T47D (cell line): ENCODE measurements at places on chromosomes 2 and 18.
A peak's percentile ranks its signal among the peaks of the same experiment; 100 is the strongest.

DNA sequence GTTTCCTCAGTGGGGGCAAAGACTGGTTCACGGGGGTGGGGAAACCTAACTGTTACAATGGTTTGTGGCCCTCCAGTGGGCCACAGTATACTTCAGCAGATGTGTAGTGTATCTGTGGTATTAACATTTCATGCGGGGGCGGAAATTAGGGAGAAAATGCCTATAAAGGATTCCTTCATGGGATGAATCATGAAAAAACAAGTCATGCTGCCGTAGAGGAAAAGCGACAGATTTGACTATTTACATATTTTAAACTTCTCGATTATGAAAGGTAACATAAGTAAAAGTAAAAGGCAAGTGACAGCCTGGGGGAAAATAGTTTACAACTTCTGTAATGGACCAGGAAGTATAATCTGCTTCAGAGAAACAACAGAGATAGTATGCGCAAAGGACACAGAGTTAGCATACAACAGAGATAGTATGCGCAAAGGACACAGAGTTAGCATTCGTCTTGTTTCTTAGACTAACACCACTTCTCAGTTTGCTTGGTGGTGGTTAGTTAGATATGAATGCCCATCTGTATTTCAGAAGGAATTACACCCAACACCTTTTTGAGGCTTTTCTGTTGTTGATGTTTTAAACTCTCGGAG lies 41.1 kb downstream of the MRPS9 start:
- DNase-seq, result no peak

DNA sequence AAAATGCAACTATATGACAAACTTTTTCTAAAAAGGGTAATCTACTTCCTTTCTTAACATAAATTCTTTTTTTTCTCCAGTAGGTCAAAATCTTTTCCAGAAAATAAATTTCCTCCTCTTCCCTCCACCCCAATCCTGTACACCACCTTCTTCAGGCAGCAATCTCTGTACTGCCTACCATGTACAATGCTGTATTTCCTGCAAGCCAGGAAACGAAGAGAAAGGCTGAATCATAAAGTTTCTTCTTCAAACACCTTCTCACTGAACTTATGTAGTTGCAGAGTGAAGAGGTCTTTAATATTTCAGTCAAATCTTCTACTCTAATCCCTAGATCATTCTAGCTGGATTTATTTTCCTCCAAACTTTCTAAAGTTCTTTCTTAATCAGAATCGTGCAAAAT lies 18.2 kb upstream of the C2orf66 start:
- no peak for DNase-seq

DNA sequence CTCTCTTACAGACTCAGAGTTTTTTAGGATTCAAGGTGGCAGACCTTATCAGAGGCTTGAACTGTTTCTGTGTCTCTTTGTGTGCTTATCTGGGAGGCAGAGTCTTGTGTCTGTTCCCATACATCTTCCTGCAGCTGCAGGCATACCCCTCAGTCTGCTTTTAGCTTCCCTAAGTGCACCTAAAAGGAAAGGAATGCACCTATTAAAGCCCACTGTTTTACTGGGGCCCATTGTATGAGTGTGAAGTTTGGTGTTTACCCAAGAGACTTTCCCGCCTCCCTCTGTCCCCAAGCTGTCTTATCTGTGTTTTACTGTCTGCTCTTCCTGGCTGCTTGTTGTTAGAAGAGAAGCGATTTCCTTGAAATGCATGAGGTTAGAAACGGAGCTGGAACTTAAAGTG lies 1757.3 kb upstream of the PIK3C3 start:
- no peak for DNase-seq

DNA sequence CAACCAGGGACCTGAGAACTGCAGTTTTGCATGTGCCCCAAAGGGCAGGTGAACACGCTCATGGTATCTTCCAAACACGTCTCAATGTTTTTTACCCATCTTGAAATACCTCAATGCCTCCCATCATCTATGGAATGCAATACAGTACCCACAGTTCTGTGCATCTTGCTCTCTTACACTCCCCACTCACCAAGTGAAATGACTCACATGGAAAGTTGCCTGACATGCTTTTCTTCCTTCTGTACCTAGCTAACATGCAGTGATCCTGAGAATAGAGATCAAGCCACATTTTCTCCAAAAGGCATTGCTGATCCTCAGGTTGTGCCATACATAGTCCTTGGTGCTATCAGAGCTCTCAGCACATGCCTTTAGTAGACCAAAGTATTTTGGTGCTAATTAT lies 373.9 kb downstream of the GPD2 start:
- DNase-seq, result no peak

DNA sequence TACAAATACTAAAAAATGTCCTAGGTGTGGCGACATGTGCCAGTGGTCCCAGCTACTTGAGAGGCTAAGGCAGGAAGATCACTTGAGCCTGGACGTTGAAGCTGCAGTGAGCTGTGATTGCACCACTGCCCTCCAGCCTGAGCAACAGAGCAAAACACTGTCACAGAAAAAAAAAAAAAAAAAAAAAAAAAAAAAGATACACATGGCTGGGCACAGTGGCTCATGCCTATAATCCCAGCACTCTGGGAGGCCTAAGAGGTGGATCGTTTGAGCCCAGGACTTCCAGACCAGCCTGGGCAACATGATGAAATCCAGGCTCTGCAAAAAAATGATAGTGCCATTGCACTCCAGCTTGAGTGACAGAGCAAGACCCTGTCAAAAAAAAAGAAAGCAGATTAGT lies 13.7 kb downstream of the KANSL1L start:
- DNase-seq, result no peak

GRCh38 chr2:151906633-151906998 lies 78.4 kb upstream of the ARL5A start:
- no peak for DNase-seq

DNA sequence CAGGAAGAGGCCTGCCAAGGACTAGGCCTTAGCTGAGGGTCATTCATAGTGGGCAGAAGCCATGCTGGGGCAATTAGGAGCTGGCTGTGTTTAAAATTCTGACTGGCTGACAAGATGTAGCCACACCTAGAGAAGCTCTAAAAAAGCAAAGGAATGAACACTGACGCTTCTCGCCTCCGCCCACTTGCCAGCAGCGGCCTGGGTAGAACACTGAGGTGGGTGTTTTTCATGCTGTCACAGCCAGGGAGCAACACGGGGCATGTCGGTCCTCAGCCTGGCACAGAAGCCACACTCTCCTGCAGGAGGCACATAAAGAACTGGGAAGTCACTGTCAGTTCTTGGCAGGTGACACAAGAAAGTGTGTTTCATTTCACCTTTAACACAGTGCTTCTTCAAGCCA lies 10.4 kb downstream of the CHST10 start:
- no peak for DNase-seq

- no peak for DNase-seq
These were observed 28.6 kb downstream of the PPP1R1C start for GRCh38 chr2:182014284-182014683.

DNA sequence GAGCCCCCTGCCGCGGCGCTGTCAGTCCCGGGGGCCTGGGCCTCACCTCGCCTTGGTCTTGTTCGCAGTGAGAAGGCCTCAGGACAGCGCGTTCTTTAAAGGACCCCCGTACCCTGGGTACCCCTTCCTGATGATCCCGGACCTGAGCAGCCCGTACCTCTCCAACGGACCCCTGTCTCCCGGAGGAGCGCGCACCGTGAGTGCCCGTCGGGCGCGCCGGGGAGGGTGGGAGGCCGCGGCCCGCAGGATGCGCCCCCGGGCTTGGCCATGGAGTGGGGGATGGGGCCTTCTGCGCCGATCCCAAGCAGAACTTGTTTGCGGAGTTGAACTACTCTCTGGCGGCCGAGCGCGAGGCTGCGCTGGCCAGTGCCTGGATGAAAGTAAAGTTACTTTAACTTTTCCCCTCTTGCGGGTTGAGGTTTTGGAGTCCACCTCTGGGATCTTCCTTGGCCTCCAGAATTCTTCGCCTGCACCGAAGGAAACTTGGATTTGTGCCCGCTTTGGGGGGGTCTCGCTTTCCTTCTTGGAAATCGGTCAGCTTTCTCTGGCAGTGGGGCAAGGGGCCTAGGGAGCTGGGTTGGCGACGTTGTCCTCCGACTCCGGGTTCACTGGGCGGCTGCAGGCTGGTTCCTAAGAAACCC lies 1.2 kb downstream of the TCF7L1 start:
- peak; percentile 43 for DNase-seq

DNA sequence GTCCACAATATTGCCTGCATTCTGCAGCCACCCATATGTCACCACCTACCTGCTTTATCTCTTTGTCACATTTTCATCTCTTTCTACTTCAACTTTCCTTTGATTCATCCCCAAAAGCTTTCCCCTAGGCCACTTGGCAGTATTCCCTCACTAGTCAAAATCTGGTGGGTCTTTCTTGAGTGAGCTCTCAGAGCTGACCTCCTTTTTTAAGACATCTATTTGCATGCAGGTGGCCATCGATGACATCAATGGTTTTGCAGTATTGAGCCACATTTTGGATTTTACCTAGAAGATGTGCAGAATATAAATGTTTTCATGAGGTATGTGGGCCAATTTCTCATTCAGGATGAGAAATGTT lies 133.4 kb upstream of the REG3A start:
- DNase-seq, result no peak

DNA sequence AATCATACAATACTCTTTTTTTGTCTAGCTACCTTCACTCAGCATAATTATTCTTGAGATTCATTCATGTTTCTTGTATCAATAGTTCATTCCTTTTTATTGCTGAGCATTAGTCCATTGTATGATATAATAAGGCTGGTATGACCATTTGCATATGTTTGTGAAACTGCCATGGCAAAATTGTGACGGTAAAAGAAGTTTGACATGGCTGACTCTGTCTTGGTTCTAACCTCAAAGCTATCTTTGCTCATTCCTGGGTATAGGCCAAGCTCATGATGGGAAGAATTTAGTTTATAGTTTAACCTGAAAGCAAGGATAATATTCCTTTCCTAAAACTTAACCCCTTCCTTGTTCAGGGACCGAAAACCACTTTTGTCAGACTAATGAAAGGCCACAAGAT lies 46.4 kb downstream of the COMMD1 start:
- no peak for DNase-seq

DNA sequence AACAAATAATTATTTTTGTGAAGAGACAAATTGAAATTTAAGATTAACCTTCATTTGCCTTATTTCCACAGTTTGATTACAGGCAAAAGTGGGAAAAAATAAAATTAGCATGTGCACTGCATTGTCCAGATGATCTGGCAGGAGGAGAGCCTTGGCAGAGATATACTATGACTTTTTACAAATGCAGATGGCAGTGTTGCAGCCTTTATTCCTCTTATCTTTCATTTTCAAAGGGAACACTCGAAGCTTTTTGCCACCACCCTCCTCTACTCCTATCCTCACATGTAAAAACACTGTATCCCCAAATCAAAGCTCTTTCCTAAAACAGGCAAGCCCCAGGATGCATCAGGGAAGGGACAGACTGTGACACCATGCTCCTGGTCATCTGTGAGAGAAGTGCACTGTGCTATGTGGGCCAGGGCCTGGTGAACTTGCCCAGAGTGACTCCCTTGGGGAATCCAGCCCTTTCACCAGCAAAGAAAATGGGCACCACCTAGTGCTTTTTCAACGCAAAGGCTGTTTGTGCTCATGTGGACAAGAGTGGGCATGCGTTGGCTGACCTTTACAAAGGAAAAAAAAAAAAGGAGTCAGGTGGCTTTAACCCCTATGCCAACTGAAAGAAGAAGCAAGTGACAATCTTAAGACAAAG lies 74.7 kb upstream of the ETAA1 start:
- DNase-seq, result peak; percentile 8

- DNase-seq, result no peak
These were observed 2.9 kb downstream of the RND3 start for GRCh38 chr2:150484461-150485021.

- DNase-seq, result no peak
These were observed 138.6 kb upstream of the ZC3H15 start for GRCh38 chr2:186347472-186347871.

DNA sequence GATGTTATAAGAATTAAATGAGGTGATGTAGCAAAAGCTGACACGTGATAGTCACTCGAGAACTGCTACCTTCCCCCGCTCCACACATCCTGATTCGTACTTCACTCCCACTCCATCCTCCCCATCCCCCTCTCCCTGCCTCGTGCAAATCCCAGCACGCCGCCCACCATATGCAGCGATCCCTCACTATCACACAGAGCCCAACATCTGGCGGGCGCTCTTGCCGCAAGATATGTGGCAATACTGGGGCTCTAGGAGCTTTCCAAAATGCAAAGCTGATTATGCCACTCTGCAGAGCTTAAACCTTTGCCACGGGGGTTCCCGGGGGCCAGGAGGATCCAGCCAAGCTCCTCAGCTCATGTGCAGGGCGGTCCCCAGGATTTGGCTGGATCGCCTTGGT lies 37.4 kb downstream of the DNMT3A start:
- no peak for DNase-seq

- no peak for DNase-seq
These were observed 1.9 kb downstream of the SP5 start for GRCh38 chr2:170716851-170717598.

GRCh38 chr2:196168181-196168580 lies 3.2 kb downstream of the STK17B start:
- DNase-seq, result no peak

DNA sequence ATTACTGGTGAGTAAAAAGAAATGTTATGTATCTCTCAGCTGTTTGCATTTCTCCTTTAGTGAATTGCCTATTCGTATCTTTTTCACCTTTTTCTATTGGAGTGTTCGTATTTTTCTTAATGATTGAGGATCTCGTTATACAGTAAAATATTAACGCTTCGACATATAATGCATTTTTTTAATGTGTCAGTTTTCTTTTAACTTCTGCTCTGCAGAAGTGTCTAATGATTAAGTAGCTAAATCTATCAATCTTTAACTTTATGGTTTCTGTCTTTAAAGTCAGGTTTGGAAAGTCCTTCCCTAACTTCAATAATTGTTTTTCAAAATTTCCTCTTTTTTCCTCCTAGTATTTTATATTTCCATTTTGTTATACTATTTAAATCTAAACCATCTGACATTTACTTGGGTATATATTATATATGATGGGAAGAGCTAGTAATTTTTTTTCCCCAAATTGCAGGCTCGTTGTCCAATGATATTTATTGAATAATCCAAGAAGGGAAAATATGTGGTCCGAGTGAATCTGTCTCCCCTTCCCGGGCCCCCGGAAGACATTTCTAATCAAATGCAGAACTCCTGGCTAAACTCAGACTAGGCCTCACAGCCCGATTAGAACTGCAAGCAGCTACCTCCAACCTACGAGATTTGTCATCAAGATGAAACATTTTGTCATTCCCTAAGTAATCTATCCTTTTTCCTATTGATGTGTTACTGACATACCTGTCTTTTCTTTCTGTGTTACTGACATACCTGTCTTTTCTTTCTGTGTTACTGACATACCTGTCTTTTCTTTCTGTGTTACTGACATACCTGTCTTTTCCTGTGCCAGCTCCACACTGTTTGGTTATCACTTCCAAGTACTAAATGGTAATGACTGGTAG lies 17.2 kb downstream of the PCBP1 start:
- no peak for DNase-seq

GRCh38 chr2:189576396-189576795 lies 4.2 kb downstream of the SLC40A1 start:
- no peak for DNase-seq
